ENCODE measurements at places on chromosomes 3 and 15. TPM values are rescaled to one million over a fixed set of nuclear protein-coding genes. Genes with fewer than 3 reads are reported as not detected.
A peak's percentile ranks its signal among the peaks of the same experiment; 100 is the strongest.

GRCh38 chr3:4809922-4810321 is 169.3 kb upstream of the BHLHE40 start:
- no peak overlapping the region for H3K4me3 ChIP-seq
- H3K27ac ChIP-seq, result peak overlapping the region; percentile 8
- H3K27me3 ChIP-seq, result no peaks in the 10 kb centered on the region
- H3K4me1 ChIP-seq, result peaks cover 30% of the 10 kb centered on the region

DNA sequence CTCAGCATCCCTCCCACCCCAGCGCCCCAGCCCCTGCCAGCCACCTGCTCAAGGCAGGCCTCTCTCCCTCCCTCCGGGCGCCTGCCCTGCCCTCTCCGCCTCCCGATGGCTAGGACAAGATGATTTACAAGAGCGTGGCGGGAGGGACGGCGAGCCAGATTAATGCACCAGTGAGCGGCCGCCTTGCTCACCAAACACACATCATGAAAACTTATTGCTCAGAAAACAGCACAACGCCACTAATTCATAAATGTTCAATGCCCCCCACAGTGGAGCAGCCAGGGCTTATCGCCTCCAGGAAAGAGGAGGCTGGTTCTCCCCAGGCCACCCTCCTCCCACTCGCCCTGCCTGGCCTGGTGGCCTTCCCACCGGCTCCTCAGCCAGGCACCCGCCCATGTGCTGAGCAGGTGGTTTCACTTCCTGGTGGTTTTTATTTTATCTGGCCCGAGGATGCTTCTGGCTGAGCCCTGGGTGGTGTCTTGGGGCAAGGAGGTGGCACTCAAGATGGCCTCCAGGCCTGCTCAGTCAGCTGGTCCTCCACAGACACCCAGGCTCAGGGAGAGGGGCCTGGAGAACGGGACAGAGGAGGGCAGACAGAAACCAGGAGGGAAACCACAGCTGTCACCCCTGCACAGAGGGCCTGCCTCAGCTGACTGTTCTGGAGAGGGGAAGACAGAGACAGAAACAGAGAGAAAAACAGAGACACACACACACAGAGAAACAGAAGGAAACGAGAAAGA is 284.9 kb downstream of the UACA start:
- H3K4me3 ChIP-seq, result no peak overlapping the region
- no peaks in the 10 kb centered on the region for H3K27me3 ChIP-seq
- peaks cover 32% of the 10 kb centered on the region for H3K4me1 ChIP-seq
- no peak overlapping the region for H3K27ac ChIP-seq
- no peaks in the 10 kb centered on the region for H3K36me3 ChIP-seq

GRCh38 chr3:14124223-14124614 is 451 bp downstream of the CHCHD4 start:
- no peak for DNase-seq
- peaks cover 36% of the 10 kb centered on the region for H3K4me1 ChIP-seq
- H3K4me3 ChIP-seq, result peak overlapping the region; percentile 85
- H3K27me3 ChIP-seq, result no peaks in the 10 kb centered on the region
- H3K27ac ChIP-seq, result peak overlapping the region; percentile 94

DNA sequence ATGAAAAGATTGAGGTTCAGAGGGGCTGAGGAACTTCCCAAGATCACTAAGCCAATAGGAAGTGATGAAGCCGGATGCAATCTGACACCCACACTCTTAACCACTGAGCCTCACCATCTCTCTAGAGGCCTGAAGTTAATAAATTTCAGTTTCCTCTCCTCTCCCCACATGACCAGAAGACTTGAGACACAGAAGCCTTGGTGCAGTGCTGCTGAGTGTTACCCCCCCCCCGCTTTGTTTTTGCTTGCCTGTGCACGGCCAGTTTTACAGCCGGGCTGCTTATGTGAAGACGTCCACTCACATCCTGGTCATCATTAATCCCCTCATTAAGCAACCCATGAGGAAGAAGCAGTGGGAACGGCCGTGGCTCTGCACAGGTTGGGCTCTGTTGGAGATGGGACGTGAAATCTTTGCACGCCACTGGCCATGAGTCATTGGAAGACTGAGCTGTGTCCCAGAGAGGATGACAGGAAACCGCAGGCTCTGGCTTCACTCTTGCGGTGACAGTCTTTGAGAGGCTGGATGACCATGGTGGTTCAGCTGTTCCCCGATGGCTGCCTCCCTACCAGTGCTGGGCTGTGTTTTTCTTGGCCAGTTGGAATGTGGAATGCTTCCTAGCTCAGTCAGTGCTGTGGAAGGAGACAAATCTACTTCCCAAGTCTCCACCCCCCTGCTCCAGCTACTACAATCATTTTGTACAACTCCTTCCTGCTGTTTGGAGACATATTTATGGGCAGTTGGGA is 232.6 kb upstream of the LRTM1 start:
- DNase-seq, result no peak
- no peaks in the 10 kb centered on the region for H3K27me3 ChIP-seq
- H3K27ac ChIP-seq, result no peak overlapping the region
- no peaks in the 10 kb centered on the region for H3K36me3 ChIP-seq

GRCh38 chr3:129238945-129239705 is 10.3 kb upstream of the COPG1 start:
- peaks cover 16% of the 10 kb centered on the region for H3K4me1 ChIP-seq
- H3K27ac ChIP-seq, result peak overlapping the region; percentile 79
- no peaks in the 10 kb centered on the region for H3K36me3 ChIP-seq
- no peak for DNase-seq
- H3K27me3 ChIP-seq, result no peaks in the 10 kb centered on the region

DNA sequence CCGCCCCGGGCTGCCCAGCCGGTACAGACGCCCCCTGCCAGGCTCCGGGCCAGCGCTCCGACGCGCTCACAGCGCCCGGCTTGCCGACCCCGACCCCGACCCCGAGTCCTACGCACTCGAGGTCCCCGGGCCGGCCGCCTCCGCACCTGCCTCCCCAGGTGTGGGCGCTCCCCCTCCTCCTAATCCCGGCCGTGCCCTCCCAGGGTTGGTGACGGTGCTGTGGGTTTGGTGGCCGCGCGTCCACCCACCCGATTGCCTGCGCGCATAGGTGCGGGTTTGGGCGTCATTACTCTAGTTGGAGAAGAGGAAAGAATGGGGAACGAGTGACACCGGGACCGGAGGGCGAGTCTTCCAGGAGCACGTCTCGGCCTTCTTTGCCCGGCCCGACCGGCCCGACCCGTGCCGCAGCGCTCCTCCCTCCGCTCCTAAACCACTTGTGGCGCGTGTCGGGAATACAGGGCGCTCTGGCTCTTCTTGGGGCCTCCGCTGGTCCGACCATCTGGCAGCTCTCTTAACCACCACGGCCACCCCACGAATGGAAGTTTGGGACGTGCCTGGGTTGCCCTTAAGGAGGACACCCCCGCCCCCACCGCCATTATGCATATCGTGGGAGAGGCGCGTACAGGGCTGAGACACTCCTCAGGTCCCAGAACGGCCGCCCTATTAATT is 810 bp upstream of the THRB start:
- peaks cover 52% of the 10 kb centered on the region for H3K4me1 ChIP-seq
- H3K36me3 ChIP-seq, result no peaks in the 10 kb centered on the region
- peak overlapping the region; percentile 85 for H3K4me3 ChIP-seq
- H3K27ac ChIP-seq, result peak overlapping the region; percentile 94

- no peak overlapping the region for H3K27ac ChIP-seq
- H3K27me3 ChIP-seq, result no peaks in the 10 kb centered on the region
- DNase-seq, result no peak
- H3K36me3 ChIP-seq, result no peaks in the 10 kb centered on the region
- H3K4me1 ChIP-seq, result no peaks in the 10 kb centered on the region
Observed at GRCh38 chr3:116951610-116952009, 242.0 kb downstream of the TUSC7 start.

GRCh38 chr3:59563072-59563605 is 513.3 kb upstream of the CFAP20DC start:
- no peak for DNase-seq
- no peaks in the 10 kb centered on the region for H3K27me3 ChIP-seq
- no peaks in the 10 kb centered on the region for H3K36me3 ChIP-seq
- H3K4me1 ChIP-seq, result peaks cover 17% of the 10 kb centered on the region

DNA sequence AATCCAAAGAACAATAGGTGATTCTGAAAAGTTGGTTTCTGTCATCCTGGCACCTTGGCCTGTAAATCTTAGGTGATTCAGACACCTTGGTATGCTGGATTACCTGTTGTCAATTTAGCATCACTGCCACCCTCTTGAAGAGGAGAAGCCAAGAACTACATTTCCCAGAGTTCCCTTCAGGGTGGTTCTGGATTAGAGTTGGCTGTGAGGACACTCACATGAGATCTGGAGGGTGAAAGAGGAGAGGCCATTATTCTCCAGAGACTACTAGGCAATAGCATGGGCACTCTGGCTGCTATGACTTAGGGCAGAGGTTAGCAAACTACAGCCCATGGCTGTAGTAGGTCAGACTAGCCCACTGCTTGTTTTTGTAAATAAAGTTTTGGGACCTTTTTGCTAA is 41.7 kb upstream of the CORO2B start:
- no peaks in the 10 kb centered on the region for H3K27me3 ChIP-seq
- no peak overlapping the region for H3K4me3 ChIP-seq
- no peaks in the 10 kb centered on the region for H3K4me1 ChIP-seq
- DNase-seq, result no peak

DNA sequence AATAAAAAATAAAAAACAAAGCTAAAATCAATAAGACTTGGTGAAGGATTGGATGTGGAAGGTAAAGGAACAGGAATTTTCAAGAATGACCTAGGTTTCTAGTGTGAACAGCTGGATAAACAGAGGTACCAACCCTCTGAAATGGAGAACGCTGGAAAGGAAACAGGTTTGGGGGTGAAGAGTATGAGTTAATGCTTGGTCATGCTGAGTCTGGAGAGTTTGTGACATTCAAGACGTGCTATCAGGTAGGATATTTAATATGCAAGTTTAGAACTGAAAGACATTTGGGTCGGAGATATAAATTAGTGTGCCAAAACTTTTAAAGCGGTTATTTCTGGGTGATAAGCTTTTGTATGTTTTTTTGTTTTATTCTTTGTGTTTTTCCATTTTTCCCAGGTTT is 11.4 kb upstream of the KLHL6 start:
- no peak overlapping the region for H3K27ac ChIP-seq
- no peaks in the 10 kb centered on the region for H3K36me3 ChIP-seq
- H3K27me3 ChIP-seq, result peaks cover 4% of the 10 kb centered on the region
- H3K4me1 ChIP-seq, result peaks cover 15% of the 10 kb centered on the region
- no peak overlapping the region for H3K4me3 ChIP-seq

- no peak for DNase-seq
- no peaks in the 10 kb centered on the region for H3K27me3 ChIP-seq
- no peak overlapping the region for H3K4me3 ChIP-seq
- no peaks in the 10 kb centered on the region for H3K36me3 ChIP-seq
Observed at GRCh38 chr15:80026310-80026709, 33.2 kb upstream of the ZFAND6 start.

DNA sequence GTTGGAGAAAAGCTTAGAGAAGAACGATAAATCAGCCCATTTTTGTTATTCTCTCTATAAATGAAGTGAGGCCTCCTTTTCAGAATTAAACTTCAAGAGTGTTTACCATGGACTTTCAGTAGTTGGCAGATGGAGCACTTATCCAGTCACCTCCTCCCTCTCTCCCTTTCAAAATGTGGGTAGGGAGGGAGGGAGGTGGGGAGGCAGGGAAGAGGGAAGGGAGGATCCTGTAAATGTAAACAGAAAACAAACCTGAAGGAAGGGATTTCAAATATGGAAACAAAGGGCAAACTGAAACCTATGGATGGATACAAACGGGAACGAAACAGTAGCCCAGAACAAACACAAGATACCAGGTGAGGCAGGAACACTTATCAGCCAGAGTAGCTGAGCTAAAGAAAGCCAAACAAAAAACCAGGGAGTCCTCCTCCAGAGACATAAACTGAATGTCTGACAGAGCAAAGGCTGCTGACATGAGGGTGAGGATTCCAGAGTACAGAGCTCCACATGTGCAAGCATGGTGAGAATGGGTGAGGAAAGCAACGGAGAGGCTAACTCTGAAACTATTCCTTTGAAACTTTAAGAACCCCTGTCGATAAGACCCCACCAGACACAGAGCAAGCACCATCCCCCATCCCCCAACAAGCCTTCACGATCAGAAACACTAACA is 41.0 kb upstream of the GP5 start:
- no peak overlapping the region for H3K4me3 ChIP-seq
- H3K4me1 ChIP-seq, result no peaks in the 10 kb centered on the region
- no peak for DNase-seq
- H3K36me3 ChIP-seq, result peaks cover 98% of the 10 kb centered on the region

DNA sequence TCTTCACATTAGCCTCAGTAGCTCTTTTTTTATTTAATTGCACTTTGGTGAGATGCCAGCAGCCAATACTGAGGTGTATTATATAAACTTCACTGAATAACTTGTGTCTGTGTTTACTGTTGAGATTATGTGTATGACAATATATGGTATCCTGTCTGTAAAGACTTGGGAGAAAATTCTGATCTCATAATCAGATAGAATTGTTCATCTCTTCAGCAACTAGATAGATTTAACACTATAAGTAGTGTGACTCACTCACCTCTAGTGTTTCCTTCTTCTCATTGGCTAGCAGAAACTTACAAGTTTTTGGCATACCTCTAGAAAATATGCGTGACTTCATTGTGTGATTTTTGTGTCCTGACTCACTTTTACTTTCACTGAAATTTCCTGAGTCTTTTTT is 67.6 kb upstream of the TGFBR2 start:
- no peak for DNase-seq
- no peaks in the 10 kb centered on the region for H3K36me3 ChIP-seq
- H3K4me1 ChIP-seq, result no peaks in the 10 kb centered on the region
- H3K27ac ChIP-seq, result no peak overlapping the region

DNA sequence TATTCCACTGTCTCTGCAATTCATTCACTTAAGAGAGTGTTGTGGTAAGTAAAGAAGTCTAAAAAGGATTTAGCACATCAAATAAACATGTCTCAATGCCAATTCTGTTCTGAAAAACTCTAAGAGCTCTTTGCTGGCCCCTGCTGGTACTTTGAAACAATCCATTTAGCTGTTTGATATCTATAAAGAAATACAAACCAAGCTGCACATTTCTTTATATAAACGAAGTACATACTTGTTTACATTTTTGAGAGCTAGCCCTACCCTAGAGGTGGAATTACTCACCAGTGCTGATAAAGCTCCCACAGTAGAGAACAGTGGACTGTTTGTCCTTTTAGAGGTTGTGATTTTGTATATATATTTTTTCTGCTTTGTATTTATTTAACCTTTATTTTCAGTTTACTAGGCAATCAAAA is 75.5 kb downstream of the NEDD4 start:
- H3K4me1 ChIP-seq, result no peaks in the 10 kb centered on the region
- DNase-seq, result no peak
- no peaks in the 10 kb centered on the region for H3K36me3 ChIP-seq
- H3K4me3 ChIP-seq, result no peak overlapping the region
- no peak overlapping the region for H3K27ac ChIP-seq

GRCh38 chr3:127088511-127089351 is 104.2 kb upstream of the PRR23E start:
- no peaks in the 10 kb centered on the region for H3K27me3 ChIP-seq
- H3K4me3 ChIP-seq, result no peak overlapping the region
- no peaks in the 10 kb centered on the region for H3K36me3 ChIP-seq

GRCh38 chr3:190387578-190388213 is at the start of gene CLDN16:
Gene CLDN16 (plus strand): TSS chr3:190388163. CDS start chr3:190388330, 167 bp downstream.
- H3K27me3 ChIP-seq, result no peaks in the 10 kb centered on the region
- H3K4me3 ChIP-seq, result no peak within 1 kb of the TSS
- peaks cover 22% of the 10 kb centered on the region for H3K4me1 ChIP-seq
- DNase-seq, result no peak

The MYLK gene
- 31.4 TPM for total RNA-seq

The SEMA5B gene
- total RNA-seq, result 0.13 TPM

The CHRD gene
- total RNA-seq, result 0.11 TPM

The DUOXA1 gene
- 202 TPM for total RNA-seq

The FBXL22 gene
- total RNA-seq, result 1.4 TPM
